Effector memory CD4-positive, alpha-beta T cell (primary cell): ENCODE measurements at places on chromosomes 12 and 14.

DNA sequence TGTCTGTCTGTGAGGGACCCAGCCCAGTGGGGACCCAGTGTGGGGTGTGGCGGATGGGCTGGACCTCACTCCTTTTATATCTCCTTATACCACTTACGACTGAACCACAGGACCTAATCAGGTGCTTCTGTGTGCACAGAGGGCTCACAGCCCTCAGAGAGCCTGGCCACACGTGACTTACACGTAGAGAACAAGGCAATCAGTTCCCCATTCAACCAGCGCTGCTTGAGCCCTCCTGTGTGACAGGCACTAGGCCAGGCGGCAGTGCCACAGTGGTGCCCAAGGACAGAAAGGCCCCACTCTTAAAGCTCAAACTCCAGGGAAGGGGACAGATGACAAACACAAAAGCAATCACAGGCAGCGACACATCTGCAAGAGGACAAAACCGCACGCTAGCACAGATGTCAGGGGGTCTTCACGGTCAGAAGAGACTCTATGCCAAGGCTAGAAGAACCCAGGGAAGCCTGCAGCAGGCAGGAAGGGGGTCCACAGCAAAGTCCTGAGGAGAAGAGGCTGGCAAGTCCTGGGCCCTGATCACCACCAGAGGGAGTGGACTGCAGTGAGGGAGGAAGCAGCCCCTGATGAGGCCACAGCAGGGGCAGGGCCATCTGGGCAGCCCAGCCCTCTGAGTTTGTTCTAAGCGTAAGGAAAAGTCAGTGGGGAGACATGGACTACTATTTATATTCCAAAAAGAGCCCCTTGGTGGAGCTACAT is 39.3 kb downstream of the SETD3 start:
- no peak for DNase-seq

DNA sequence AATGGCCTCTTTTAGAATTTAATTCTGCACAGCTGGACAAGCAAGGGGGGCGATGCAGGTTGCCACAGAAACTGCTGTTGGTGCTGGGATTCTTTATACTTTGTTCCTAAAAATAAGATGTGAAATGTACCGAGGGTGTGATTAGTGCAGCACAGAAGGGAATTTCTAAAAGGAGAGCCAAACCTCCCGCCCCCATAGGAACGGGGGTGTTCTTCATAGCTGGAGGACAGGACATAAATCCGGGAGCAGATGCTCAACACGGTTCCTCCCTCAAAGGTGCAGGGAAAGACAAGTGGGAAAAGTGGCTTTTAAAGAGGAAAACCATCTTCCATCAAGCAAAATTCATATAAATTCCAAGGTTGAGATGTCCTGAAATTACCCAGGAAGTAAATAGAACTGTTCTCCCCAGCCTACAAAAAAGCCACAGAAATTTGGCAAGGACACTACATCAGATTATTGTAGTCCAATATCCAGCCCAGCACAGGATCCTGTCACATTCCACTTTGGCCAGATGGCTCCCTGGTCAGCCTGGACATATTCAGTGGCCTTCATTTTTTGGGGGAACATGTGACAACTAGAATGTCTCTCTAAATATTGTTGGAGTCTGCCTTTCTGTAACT is 51.4 kb upstream of the TMX1 start:
- DNase-seq = no peak

- no peak for DNase-seq
Observed at GRCh38 chr12:50778663-50779590, 15.0 kb downstream of the ATF1 start.

GRCh38 chr12:83015390-83016217 is 328.9 kb downstream of the TMTC2 start:
- DNase-seq = no peak

GRCh38 chr12:10455766-10456165 is 2.6 kb upstream of the KLRC1 start:
- no peak for DNase-seq

DNA sequence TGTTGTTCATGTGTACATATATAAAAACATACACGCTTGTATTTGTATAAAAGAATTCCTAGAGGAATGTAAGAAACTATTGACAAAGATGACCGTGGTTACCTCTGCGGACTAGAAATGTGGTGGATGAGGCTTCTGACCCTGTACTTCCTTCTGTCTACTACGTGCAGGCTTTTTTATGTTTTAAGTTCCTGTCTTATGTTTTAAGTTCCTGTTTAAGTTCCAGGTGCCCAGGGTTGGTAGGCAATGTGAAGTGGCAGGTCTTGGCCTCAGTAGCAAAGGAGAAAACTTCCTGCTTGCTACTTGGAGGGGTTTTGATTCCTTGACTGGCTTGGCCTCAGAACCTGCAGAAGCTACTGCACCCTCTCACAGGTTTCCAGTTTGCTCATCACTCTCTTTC is 11.6 kb downstream of the POMT2 start:
- no peak for DNase-seq

GRCh38 chr14:40447017-40447416 is 1014.8 kb upstream of the FBXO33 start:
- DNase-seq = no peak

DNA sequence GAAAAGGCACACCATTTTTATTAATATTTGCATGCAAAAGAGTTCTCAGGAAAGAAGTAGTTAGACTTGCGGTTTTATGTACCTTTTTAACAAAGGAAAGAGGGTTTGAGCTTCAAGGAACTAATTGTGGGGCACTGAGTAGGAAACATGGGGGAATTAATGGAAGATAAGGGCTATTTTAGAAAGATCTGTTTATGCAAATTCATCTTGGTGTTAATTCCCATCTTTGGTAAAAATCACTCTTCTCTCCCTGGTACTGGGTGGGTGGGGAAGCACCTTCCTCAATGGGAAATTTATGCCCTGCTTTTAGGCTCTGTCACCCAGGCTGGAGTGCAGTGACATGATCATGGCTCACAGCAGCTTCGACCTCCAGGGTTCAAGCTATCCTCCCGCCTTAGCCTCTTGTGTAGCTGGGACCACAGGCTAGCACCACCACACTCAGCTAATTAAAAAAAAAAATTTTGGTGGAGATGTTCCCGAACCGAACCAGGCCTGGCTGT is 30.1 kb upstream of the RESF1 start:
- no peak for DNase-seq

- DNase-seq = no peak
Observed at GRCh38 chr14:101888182-101888581, 76.2 kb upstream of the DYNC1H1 start.

DNA sequence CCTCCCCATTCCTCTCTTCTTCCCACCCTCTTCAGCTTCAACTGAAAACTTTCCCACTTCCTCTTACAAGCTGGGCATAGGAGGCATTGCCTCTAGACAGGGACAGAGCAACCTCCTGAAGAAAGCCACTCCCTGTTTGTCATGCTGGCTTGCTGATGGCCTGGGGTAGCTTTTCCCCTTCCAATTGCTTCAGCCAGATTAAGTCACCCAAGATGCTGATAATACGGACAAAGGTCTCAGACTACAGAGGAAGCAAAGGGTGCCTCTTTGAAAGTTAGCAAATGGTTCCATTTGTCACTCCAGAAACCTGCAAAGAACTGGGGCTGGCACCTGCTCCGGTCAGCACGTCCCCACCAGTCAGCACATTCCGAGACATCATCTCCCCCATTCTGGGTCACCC is 6.0 kb downstream of the KRT2 start:
- DNase-seq = no peak

DNA sequence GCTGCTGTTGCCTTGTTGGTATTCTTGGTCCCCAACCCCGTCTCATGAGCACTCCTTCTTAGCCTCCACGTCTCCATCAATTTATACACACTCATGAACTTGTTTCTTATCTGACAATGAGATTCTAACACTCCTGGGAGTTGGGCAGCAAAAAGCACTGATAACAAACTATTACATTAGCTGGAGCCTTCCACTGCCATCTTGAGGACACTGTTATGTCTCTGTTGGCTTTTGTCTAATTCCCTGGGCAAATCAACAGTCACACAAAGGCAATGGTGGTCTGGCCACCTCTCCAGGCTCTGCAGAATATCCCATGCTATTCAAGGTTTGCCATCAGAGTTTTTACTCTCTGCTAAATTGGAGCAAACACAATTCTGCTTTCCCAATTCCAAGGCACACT is 117.8 kb upstream of the COCH start:
- DNase-seq = no peak

GRCh38 chr14:30940886-30941285 is 66.5 kb downstream of the COCH start:
- DNase-seq = no peak

GRCh38 chr14:55382483-55382882 is 29.1 kb downstream of the ATG14 start:
- no peak for DNase-seq

- DNase-seq = no peak
Observed at GRCh38 chr12:68397566-68398158, 65.5 kb upstream of the MDM1 start.

DNA sequence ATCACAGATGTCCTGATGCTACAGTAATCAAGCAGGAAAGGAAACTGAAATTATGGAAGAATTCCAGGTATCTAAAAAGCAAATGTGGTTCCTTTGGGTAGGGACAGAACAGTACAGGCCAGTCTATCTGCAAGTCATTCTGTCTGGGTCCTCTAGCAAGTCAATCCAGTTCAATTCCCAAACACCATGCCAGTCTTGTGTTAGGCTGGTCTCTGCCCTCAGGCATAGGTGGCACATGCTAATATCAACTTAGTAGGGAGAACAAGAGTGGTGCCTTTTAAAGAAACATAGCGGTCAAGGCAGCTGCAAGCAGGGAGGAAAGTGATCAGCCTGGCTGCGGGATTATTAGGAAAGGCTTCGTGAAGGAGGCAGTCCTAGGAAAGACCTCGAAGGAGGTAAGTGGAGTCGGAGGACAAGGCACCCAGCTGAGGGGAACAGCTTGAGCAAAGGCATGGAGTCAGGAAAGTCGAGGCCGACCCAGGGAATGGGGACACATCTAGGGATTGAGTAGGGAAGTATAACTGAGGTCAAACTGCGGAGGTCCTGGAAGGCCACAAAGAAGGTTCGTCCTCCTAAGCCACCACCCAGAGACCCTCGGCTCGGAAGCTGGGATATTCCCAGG is 3.8 kb upstream of the PLEKHG6 start:
- DNase-seq = no peak

DNA sequence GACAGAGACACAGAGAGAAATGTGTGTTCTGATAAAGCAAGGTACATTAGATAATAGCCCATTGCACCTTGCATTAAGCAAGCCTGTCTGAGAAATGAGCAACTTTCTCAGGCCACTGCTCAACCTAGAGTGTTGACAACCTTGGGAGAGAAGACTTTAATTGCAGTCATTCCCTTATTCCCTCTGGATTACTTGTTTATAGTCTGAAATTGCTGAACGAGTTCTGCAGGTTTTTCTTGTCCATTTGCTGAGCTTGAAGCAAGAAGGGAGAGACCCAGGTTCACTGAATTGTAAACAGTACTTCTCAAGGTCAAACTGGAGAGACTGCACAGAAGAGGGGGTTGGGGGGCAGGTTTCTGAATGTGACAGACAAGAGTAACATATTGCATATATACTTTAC is 159.4 kb upstream of the PLEKHG7 start:
- no peak for DNase-seq

- no peak for DNase-seq
Observed at GRCh38 chr12:80807640-80808288, 91.1 kb downstream of the MYF5 start.

DNA sequence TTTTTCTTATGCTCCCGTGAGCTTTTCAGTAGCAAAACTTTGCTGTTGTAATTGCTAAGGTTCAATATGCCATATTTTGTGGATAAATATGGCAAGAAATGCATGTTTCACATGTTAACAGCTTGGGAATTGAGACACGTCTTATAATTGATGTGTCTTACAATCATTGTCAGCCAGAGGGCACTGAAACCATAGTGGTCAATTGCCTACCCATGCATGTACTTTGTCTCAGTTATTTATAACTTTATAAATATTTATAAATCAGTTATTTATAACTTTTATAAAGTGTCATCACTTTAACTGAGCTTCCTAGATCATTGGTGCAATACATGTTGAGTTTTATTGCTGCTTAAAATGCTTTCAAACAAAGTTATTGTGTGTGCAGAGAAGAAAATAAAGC is 82.0 kb downstream of the CATSPERB start:
- DNase-seq = no peak

- no peak for DNase-seq
Observed at GRCh38 chr14:59360923-59361794, 104.0 kb downstream of the GPR135 start.

DNA sequence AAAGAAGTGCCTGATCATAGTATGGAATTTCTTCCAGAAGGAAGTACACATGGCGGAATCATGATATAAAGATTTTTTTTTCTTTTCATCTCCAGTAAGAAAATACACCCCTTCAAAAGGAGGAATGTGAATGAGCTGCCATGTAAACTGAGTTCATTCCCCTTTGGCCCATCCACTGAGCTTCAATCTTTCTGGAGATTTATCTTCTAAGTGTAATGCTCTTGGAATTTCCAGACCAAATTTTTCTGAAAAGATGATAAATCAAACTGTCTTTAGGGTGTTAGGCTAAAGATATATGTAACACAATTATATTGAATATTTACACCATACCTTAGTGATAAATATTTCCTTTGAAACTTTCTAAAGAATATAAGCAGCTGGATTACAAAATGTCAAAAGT is 5.2 kb downstream of the DCN start:
- no peak for DNase-seq

GRCh38 chr12:28222081-28222700 is 31.9 kb downstream of the CCDC91 start:
- DNase-seq = peak; percentile 23

DNA sequence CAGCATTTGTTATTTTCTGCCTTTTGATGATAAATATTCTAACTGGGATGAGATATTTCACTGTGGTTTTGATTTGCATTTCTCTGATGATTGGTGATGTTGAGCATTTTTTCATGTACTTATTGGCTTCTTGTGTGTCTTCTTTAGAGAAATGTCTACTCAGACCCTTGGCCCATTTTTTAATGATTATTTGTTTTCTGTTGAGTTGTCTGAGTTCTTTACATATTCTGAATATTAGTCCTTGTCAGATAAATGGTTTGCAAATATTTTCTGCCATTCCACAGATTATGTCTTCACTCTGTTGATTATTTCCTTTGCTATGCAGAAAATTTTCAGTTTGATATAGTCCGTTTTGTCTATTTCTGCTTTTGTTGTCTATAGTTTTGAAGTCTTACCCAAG is 317.0 kb downstream of the CEP128 start:
- no peak for DNase-seq

DNA sequence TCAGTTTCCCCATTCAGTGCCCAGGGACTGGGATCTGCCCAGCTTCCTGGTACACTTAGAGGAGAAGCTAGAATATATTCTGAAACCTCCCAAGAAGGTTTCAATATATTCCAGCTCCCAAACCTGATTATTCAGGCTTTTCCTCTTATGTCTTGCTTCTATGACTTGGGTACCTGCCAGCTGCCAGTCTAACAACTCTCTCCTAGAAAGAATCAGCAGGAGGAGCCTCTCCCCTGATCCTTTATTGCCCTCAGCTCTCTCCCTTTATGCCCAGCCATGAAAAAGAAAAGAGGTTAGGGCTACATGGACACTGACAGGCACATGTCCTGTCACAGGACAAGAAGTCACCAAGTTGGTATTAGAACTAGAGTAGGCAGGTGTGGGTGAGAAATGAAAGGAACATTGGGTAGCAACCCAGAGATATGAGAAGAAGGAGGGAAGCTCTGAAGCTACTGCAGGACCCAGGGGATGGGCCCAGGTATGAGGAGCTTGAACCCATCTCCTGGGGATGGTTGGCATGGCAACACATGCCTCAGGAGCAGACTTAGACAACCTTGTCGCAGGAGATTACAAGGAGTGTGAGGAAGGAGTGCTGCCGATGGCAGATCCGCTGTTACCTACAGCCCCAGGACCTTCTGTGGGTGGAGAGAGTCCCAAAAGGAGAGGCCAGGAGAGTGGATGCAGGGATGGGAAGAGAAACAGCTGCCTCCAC is 2.0 kb upstream of the CACNB3 start:
- DNase-seq = no peak
